SK-N-DZ (cell line): ENCODE measurements at places on chromosomes 11 and 22.

- DNase-seq = no peak
Observed at GRCh38 chr11:120778685-120779490, 245.0 kb upstream of the TBCEL start.

DNA sequence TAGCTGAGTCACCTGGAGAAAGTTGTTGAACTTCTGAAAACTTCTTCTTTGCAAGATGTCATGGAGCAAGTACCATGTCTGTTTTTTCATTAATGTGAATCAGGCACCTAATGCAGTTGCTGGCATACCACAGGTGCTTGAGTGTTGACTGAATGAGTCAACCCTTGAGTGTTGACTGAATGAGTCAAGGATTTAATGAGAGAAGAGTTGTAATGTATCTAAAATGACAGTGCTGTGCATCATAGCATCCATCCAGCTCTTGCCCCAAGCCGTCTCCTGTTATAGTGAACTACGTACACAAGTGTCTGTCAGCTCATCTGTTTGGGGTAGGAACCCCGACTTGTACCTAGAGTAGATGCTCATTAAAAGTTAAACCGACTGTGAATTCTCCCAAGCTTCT is 93.1 kb downstream of the CWC15 start:
- no peak for DNase-seq

- DNase-seq = peak; percentile 22
Observed at GRCh38 chr11:44133335-44133946, 38.0 kb downstream of the EXT2 start.

- DNase-seq = no peak
Observed at GRCh38 chr11:120900643-120901042, 123.3 kb upstream of the TBCEL start.

GRCh38 chr22:29146091-29146560 is 59.6 kb upstream of the EMID1 start:
- DNase-seq = no peak

DNA sequence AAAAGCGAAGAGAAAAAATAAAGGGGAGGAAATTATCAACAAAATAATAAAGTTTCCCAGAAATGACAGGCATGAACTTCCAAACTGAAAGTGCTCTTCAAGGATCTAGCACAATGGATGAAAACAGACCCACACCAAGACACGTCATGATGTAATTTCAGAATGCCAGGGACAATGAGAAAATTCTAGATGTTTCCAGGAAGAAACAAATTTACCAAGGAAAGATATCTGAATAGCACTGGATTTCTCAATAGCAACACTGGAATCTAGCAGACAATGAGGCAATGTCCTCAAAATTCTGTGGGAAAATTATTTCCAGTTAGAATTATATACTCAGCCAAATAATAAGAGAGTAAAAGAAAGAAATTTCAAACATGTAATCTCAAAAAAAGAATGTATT is 46.0 kb downstream of the DENND5A start:
- DNase-seq = no peak

DNA sequence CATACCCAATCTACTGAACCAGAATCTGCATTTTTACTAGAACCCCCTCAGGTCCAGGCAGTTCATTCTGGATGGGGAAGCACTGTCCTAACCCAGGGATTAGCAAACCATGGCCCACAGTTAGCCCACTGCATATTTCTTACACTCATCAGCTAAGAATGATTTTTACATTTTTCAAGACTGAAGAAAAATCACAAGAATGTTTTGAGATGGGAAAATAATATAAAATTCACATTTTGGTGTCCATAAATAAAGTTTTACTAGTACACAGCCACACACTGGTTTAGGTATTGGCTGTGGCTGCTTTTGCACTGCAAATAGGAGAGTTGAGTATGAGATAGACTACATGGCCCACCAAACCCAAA is 59.4 kb downstream of the PPFIBP2 start:
- no peak for DNase-seq

GRCh38 chr11:115872416-115872815 is 368.2 kb upstream of the CADM1 start:
- DNase-seq = no peak

DNA sequence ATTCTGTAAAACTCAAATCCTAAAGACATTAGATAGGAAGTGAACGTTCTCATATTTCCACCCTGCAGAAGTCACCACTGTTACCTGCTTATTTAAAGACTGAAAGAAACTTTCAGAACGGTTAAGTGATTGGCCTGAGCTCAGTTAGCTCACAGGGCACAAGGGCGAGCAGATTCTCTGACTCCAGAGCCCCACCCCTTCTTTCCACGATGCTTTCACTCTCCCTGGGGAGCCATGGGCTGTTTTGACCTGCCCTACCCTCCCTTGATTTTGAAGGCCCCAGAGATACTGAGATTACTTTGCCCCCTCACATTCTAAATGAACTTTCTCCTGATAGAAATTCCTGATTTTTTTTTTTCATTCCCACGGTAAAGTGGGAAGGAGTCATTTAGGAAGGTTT is 33.9 kb downstream of the ARHGAP1 start:
- no peak for DNase-seq

- no peak for DNase-seq
Observed at GRCh38 chr11:12876988-12877387, 132.1 kb upstream of the RASSF10 start.

DNA sequence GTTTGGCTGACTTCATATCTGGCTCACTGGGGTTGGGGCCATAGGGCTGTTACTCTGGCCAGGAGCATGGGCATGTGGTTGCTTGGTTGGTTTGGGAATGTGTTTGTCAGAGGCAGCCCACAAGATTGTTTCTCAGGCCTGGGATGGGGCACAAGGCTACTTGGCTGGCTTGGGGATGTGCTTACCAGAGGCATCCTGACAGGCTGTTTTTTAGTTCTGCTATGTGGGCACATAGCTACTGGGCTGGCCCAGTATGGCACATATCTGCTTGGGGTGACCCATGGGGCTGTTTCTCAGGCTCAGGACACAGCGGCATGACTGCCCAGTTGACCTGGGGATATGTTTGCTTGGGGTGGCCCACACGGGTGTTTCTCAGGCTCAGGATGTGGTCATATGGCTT is 94.6 kb upstream of the PGR start:
- no peak for DNase-seq

DNA sequence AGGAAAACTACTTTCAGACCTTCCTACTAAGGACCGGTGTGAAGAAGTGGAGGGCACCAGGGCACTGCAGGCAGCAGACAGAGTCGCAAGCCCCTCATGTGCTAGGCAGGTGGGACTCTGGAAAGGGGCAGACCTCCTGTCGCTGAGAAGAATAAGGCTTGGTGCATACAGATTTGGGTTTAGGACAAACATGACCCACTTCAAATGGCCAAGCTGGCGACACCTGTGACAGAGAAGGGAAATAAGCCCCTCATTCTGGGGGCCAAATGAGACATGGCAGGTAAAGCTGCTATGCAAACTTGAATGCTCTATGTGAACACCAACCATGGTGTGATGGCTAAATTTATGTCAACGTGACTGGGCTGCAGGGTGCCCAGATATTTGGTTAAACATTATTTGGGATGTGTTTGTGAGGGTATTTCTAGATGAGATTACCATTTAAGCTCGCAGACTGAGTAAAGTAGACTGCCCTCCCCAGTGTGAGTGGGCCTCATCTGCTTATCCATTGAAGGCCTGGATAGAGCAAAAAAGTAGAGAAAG is 112.4 kb upstream of the PITPNB start:
- DNase-seq = no peak

DNA sequence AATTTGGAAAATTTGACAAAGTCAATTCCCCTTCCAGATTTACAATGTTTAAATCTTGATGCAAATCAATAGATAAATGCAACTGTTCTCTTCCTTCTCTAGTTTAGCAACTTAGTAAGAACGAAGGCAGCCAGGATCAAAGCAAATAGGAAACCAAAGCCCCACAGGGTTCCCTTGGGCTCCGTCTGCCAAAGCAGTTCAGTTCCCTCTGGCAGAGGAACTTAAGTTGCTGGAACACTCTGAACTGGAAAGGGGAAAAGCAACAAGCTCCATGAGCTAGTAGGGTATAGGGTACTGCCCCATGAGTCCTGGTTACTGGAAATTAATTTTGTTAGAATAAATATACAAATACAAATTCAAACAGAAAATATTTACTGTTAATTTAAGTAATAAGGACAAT is 91.3 kb downstream of the RELT start:
- DNase-seq = no peak

DNA sequence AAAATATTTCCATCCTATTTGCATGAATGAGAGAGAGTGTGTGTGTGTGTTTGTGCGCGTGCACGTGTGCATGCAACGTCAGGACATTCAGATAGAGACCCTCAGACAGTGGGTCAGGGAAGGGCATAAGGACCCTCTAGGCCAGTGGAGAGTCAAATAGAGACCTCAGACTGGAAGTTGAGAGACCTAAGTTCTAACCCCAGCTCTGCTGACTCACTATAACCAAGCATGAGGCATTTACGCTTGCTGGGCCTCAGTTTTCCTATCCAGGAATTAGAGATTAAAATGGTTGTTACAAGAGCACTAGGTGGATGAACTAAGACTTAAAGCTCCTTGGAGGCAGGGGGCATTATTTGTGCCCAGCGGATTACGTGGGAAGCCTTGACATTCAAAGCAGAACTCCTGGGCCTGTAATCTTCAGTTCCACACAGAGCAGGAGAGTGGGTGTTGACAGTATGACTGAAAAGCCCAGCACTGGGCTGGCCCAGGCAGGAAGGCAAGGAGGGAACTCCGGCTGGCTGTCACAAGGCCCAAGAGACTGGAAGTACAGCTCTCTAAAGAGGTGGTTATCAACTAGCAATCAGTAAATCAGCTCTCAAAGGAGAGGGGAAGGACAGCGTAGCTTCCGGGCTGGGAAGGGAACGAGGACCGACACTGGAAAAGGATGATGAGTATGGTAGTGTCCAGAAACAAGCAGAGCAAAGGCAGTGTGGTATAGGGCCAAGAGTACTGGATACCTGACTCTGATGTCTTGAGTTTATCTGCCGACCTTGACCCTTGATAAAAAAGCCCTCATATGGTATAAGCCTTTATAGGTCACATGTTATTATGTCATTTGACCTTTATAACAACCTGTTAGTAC is 9.2 kb downstream of the RHOG start:
- DNase-seq = no peak
